ENCODE measurements at places on chromosomes 11 and 22.

GRCh38 chr11:534396-535209 lies 773 bp downstream of the HRAS start:
- DNase-seq: no peak

DNA sequence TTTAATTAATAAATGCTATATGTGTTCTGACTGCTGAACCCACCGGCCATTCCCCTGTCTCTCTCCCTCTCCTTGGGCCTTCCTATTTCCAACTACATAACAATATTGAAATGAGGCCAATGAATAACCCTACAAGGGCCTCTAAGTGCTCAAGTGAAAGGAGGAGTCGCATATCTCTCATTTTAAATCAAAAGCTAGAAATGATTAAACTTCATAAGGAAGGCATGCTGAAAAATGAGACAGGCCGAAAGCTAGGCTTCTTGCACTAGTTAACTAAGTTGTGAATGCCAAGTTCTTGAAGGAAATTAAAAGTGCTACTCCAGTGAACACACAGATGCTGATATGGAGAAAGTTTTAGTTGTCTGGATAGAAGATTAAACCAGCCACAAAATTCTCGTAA lies 109.2 kb downstream of the TSPAN18 start:
- DNase-seq: no peak

DNA sequence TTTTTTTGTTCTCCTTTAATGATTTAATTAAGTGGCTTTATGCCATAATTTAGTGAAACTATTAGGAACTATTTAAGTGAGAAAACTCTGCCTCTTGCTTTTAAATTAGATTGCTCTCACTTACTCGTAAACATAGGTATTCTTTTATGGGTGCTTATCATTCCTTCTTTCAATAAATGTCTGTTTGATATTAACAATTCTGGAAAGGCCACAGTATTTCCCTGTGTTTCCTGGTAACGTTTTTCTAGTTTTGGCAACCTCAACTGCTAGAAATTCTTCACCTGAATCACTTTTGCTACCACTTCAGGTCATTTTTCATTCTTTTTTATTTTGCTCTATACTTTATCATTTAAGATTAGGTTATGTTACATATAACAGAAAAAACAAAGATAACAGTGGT lies 19.9 kb upstream of the NCR3LG1 start:
- DNase-seq: no peak

DNA sequence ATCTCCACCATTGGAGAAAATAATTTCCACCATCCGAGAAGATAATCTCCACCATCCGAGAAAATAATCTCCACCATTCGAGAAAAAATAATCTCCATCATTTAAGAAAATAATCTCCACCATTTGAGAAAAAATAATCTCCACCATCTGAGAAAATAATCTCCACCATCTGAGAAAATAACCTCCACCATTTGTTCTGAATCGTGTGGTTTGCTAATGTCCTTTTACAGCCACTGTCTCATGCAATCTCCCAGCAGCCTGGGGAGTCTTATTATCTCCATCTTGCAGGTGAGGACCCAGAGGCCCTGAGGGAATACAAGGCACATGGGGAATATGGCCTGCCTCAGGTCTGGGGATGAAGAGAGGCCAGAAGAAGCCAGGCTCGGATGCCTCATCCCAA lies 54.1 kb upstream of the TCF20 start:
- no peak for DNase-seq

- no peak for DNase-seq
Measured at GRCh38 chr11:62863687-62864335, 16.9 kb upstream of the SLC3A2 start.

GRCh38 chr11:95152876-95153856 lies 63.5 kb downstream of the ENDOD1 start:
- peak; percentile 12 for DNase-seq

GRCh38 chr11:36622431-36623136 lies 24.5 kb upstream of the RAG2 start:
- DNase-seq: peak; percentile 1

- no peak for DNase-seq
Measured at GRCh38 chr11:84247926-84248325, 961.8 kb upstream of the CCDC90B start.
